ENCODE measurements at places on chromosomes 1 and 21.

DNA sequence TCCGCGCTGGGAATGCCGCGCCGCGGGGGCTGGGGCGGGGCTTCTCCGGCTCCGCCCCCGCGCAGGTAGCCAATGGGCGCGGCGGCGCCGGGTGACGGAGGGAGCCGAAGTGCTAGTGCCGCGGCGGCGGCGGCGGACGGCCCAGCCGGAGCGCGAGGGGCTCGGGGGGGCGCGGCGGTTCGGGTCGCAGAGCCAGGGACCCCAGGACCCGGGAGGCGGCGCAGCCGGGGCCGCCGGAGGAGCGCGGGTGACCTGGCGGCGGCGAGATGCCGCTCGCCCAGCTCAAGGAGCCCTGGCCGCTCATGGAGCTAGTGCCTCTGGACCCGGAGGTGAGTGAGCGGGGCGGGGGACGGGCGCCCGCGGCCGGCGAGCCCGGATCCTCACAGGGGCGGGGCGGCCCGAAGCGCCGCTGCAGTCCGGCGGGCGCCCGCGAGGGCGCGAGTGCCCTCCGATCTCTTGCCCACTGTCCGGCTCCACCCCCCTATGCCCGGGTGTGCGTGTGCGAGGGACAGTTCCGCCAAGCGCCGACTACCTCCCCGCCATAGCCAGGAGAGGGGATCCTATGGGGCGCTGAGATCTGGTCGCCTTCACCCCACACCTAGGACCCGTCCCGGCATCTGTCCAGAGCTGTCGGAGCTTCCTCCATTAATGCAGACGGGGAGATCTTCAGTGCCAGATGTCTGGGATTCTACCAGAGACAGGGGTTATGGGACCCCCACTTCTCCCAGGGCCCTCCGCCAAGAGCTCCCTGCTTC lies at the start of gene RPS6KA1:
TSS of gene RPS6KA1 (plus strand) at position 107 of the 755 bp plus-strand sequence. CDS start at position 267, 160 bp downstream.
- DNase-seq, result peak; percentile 61

DNA sequence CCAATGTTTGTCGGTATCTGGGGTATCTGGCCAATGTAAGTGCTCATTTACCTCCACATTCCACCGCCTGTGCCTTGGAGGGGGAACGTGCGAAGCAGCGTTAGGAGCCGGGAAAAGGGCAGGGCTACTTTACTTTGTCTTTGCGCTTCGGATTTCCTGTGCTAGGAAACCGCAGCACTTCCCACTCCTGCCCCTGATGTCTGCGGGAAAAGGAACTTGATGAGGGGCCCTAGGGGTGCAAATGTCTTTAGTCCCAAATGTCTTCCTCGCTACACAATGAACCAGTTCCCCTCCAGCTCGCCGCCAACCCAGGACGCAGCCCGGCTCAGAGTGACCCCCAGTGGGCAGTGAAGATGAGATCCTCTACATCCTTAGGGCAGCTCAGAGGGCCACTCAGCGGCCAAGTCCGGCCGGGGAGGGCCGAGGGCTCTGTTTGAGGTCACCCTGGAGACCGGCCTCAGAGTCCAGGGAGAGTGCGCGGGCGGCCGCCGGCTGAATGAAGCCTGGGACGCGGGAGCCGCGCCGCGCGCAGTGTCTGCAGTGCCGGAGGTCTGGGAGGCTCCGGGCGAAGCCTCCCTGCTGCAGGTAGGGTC lies at the start of gene DYNLT5:
TSS of gene DYNLT5 (plus strand) at position 460 of the 593 bp plus-strand sequence. CDS start 2,200 bp downstream, outside the sequence.
- no peak for DNase-seq

DNA sequence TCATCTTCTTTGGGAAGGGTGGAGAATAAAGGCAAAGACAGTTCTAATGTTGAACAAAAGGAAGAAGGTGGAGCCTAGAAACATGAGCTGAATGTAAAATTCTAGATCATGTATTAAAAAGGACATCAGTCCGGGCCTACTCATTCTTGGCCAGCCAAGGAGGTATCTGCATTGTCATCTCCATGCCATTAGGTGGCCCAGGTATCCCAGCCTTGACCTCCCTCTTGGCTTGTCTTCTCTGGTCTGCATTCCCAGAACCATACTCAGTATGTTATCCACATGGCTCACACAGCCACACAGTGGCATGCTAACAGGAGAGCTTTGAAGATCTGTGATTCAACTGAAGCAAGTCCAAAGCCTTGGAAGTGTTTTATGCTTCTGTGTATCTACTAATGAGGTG lies 369.8 kb upstream of the KAZN start:
- DNase-seq, result no peak

DNA sequence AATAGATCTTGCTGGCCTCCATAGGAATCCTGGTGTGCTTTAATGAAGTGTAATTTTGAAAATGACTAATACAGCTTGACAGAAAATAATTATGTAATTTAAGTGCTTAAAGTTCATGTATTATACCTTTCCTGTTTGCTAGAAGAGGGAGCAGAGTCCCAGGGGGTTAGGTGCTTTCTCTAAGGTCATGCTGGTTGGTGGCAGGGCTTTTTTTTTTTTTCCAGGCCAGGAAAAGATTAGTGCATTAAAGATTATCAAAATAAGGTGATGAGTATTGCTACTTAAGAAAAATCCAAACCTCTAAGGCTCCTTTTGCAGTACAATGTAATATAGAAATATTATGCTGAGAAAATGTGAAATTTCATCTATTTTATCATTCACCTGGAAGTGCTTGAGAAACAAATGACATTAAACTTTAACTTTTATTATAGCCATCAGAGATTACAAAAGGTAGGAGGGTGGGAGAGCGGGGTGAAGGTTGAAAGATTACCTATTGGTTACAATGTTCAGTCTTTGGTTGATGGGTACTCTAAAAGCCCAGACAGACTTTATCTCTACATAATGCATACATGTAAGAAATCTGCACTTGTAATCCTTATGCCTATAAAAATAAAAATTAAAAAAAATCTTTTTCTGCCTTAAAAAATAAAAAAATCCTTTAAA lies 110.8 kb downstream of the RABGAP1L start:
- no peak for DNase-seq

DNA sequence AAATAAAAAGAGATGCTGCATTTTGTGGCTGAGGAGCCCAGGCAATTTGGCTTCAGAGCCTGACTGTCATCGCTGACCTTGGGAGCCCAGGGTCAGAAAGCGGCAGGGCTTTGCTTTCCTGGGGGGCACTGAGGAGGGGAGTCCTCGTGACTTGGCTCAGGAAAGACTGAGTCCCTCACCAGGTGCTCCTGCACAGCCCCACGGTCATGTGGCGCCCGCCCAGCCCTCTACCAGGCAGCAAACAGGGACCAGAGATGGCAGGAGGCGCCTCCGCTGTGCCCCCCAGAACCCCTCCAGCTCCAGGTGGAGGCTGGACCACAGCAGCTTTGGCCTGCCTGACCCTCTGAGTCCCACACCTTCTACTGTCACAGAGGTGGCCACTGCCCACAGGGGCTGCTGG lies 13.2 kb downstream of the EFHD2 start:
- no peak for DNase-seq

- DNase-seq, result no peak
These were observed 6.3 kb downstream of the JMJD4 start for GRCh38 chr1:227728892-227729143.

DNA sequence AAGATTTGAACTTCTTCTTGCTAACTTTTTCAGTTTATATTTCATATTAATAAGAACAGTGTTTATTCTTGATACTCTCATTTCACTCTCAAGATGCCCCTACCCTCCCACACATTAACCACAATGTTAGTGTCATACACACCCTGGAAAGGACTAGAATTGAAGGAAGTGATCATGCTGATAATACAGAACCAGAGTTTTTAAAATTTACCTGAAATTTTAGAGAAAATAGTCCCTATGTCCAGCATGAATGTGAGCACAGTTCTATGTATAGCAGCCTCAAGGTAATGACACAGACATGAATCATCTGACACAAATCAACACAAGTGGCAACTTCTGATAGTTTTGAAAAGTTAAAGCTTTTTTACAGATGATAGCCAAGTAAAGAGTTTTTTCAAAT lies 26.0 kb downstream of the RGS1 start:
- DNase-seq, result no peak

Data from activated CD4-positive, alpha-beta T cell treated with anti-CD3 and anti-CD28 coated beads for 4 hours (primary cell).